Activated CD4-positive, CD25-positive, alpha-beta regulatory T cell (primary cell): ENCODE measurements at places on chromosomes 6 and 20.

DNA sequence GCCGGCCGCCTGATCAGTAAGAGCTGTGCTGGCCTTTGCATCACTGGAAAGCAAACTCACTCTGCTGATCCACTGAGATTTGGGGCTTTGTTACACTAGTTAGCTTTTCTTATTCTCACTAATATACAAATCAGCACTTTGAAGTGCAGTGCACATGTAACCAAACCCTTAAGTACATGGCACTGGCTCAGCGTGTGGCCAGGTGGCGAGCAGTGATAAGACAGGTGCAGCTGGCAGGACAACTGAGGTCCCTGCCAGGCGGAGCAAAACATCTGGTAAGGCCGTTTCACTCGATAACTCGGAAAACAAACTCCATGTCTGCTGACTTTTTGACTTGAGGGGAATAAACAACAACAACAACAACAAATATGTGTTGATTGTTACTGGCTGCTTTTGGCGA, 11.0 kb downstream of the GFRA4 start:
- DNase-seq: no peak

GRCh38 chr6:158869826-158870648, 50.9 kb upstream of the EZR start:
- DNase-seq: peak; percentile 28

- no peak for DNase-seq
These were observed 26.8 kb downstream of the MANBAL start for GRCh38 chr20:37316116-37316774.

GRCh38 chr6:16432075-16433032, 194.0 kb downstream of the GMPR start:
- DNase-seq: no peak

DNA sequence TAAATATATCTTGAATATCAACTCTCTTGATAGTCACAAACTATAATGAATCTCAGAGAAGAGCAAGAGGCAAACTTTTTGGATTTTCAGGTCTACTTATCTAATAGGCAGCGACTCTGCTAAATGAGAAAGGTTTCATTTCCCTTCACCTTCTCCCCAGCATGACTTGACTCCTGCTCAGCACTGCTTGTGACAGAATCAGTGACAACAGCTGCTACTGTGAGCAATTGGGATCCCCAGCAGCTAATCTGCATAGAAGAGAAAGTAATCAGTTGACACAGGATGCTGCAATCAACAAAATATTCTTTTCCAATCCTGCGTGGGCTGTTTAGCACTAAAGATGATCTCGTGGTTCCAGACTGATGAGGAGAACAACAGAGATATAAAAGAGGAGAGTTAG, 205.5 kb downstream of the MMUT start:
- no peak for DNase-seq

DNA sequence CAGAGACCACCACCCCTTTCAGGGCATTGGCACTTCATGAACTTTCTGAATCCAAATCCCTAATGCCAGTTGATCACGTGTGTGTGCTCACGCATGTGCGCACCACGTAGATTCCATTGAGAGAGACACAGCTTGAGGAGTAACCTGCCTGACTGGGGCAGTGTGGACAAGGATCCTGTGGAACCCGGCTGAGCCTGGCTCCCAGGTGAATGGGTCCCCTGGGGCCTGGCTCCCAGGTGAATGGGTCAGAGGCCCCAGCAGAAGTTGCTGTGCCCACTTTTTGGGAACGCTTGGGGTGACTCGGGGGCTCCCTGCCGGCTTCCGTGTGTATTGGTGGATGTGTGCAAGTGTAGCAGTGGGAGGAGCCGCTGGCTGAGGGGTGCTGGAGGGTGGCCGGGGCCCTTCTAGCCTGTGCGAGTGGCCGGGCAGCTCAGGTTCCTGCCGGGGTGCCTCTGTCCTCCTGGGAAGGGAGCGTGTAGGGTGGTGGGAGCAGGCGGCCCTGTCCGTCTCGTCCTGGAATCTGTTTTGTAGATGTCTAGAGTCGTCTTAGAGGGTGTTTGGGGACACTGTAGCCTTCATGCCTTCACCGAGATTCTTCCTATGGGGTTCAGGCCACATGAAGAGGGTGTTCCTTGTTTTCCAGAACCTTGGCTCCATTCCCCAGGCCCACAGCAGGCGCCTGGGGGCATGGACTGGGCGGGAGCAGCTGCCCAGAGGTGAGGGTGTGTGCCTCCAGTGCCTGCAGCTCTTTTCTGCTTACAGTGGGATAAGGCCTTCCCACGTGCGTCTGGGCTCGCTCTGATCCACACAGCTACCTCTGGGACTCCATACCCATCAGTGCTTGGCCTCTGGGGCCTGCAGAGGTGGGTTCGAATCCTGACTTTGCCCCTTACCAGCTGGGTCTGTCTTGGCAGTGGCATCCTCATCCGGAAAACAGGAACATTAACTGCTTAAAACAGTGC, 3.2 kb downstream of the RBM38 start:
- no peak for DNase-seq

GRCh38 chr6:27177485-27178406, 69.8 kb upstream of the PRSS16 start:
- peak; percentile 56 for DNase-seq

GRCh38 chr20:36676701-36677421, 30.9 kb upstream of the SLA2 start:
- DNase-seq: no peak

DNA sequence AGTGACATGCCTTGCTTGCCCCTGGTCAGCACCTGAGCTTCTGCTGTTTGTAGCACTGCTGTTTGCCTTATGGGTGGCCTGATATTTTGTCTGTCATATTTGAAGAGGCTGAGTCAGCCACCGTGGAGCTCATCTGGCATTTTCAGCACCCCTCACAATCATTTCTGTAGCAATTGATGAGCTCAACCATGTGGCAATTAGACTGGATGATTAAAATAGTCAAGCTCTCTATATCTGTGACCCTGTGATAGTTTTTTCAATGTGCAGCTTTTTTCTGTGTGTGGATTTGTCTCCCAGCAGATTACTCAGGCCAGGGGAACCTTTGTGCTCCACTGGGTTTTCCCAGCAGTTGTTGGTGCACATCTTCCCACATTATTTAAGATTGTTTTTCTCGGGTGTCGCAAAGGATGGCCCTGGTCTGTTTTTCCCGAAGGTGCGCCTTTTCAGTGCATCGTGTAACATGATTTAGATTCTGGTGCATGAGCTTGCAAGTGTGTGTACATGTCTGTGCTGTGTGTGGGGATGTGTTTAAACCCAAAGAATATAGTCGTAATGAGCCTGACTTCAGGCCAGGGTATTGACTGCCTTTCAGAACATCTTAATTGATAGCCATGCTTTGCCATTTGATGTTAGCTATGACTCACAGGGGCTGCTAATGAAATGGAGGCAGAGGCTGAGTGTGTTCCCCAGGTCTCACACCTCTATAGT, 31.6 kb upstream of the GLP1R start:
- no peak for DNase-seq

DNA sequence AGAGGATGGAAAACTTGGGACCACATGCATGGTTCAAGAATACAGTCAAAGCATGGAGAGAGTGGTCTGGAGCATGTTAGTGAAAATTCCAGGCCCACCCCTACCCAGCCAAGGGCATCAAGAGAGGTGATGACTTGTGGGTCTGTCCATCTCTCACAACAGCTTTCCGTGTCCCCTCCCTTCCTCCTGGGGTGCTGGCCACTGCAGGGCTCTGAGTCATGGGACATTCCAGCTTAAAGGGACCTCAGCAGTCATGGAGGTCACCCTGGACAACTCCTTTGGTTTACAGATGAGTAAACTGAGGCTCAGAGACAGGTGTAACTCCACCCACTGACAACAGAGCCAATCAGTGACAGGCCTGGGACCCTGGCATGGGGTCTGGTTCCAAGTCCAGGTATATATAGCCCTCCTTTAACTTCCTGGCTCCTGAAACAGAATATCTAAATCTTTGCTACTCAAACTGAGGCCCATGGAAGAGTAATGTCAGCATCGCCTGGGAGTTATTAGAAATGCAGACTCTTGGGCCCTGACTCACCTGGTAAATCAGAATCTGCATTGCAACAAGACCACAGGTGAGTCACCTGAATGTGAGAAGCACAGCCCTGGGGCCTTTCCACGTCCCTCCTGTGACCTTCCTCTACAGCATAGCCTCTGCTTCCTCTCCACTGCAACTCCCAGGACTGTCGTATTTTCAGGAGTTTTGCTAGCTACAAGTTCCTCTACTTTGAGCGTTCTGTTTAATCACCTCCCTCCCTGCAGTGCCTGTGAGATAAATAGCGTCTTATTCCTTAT, 170.2 kb downstream of the ZDHHC14 start:
- no peak for DNase-seq

DNA sequence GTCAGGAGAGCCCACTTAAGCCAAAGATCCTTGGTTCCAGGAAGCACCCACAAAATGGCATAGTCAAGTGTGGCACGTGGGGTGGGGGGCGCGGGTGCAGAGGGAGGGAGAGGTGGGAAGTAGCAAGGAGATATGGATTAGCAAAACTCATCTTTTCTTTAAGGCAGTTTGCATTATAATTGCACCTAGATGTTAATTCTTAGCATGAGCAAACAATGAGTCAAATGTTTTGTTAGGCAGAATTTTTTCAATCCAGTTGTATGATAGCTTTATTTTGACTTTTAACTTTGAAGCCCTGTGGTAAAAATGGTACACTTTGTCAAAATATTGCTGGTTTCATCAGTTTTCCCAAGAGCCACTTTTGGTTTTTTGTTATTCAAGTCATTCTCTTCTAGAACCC, 15.0 kb downstream of the SCAND1 start:
- DNase-seq: no peak

GRCh38 chr6:50714487-50715379, 1.4 kb downstream of the TFAP2D start:
- no peak for DNase-seq

DNA sequence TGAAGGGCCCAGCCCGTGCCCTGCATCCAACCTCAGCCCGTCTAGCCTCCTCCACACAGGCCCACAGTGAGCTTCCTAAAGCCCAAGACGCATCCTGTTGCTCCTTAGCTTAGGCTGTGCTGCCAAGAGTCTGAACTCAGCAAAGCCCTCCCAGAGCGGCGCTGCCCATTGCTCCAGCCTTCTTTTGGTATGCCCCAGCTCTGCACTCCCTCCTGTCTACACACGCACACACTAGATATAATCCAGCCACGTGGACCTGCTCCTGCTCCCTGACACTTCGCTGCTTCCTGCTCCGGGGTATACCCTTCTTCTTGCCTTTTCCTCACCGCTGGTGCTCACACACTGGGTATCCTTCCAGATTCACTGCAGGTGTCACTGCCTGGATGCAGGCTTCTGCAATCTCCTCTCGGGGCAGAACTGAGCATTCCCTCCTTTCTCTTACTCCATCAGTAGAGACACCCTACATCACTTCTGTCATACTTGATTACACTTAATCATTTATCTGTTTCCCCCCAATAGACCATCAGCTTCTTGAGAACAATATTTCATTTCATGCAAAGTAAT, 23.8 kb downstream of the GABRR2 start:
- DNase-seq: no peak

DNA sequence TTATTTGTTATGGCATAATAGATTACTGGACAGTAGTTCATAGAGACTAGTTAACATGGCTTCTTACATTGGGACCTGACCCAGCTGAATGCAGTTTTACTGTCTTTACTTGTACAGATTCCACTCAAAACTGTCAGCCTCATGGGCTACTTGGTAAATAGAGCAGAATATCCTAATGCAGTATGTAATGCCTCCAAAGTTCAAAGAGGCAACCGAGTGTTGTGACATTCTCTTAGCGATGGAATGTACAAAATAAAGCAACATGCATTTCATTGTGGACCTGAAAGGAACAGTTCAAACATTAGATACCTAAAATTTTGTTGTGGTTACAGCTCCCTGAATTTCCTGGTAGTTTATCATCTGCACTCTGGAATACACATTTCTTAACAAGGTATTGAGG, 29.1 kb upstream of the RGS17 start:
- no peak for DNase-seq

DNA sequence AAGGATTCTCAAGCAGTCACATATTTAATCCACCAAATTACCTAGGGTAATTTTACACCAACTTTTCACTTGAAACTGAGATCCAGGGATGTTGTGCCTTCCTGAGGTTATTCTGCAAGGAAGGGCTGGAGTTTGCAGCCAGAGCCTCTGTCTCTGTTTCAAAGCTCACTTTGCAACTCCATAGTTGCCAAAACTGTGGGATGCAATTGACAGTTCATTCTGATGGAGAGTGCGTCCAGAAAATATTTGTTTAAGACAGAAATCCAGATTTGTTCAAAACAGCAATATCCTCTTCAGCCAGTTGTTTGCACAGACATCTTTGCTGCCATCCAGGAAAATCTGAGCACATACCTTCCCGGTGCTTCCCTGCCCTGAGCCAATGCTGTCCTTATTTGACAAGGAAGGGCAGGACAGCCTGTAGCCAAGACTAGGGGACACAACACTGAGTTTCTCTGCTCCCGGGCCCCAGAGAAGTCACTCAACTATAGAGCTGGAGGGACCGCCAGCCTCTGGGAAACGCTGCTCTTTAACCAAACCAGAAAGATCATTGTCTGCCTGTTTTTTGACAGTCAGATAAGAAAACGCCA, 297.4 kb downstream of the HIVEP2 start:
- no peak for DNase-seq

GRCh38 chr20:12715371-12715770, 293.4 kb upstream of the SPTLC3 start:
- no peak for DNase-seq

DNA sequence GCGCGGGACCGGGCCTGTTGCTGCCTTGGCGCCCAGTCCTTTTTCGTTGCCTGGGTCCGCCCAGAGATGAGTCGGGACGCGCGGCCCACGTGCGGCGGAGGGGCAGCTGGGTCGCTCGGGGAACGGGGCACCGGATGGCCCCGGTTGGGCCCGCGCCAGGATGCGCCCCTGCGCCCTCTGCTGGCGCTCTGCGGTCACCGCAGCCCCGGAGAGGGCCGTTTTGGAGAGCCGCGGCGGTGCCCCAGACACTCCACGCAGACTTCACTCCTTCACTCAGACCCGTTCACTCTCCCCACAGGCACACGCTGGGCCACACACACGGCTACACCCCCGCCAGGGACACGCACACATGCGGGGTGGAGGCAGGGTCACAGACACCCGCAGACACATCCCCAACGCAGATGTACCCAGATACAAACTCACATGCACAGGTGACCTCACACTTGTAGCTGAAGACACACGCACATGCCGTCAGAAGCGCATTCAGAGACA, 38.8 kb downstream of the SRC start:
- peak; percentile 49 for DNase-seq

- no peak for DNase-seq
These were observed 142.6 kb downstream of the ARHGAP18 start for GRCh38 chr6:129567374-129567773.

- no peak for DNase-seq
These were observed 139.6 kb upstream of the NOX3 start for GRCh38 chr6:155595284-155595683.
